Activated CD8-positive, alpha-beta memory T cell treated with anti-CD3 and anti-CD28 coated beads, Interleukin-2, amount 10 ng/mL, durations not matched to agents 7 days and 5 days (primary cell): ENCODE measurements at places on chromosomes 3 and 15.
A peak's percentile ranks its signal among the peaks of the same experiment; 100 is the strongest.

DNA sequence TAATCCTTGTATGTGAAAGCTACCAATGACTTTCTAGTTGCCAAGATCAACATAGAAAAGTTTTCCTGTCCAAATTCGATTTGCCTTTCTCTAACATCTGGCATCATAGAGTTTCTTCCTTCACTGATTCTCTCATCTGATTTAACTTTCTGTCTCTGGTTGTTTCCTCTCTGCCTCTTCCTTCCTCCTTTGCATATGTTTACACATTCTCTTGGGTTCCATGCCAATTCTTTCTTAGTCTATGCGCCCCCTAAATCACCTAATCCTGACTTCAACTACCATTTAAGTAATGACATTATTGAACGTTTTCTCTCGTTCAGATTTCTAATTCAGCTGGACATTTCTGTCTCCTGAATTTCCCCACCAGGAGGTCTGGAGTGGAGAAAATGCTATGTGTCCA, 561.9 kb upstream of the TGFBR2 start:
- DNase-seq, result no peak

DNA sequence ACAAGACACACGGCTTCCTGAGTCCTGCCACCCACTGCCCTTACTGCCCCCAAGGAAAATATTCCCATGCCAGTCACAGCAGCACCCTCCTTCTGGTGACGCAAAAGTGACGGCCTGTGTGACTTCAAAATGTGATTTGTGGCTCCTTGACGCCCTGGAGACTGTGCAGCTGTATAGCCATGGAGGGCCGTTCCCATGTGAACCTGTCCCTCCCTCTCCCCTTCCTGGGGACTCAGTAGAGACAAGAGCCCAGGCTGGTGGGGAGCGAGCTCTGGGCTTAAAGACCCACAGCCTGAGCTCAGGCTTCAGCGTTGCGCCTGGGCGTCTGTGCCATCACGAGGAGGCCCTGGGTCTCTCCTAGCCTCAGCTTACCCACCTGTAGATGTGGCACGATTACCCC, 78.2 kb downstream of the TOP2B start:
- no peak for DNase-seq

DNA sequence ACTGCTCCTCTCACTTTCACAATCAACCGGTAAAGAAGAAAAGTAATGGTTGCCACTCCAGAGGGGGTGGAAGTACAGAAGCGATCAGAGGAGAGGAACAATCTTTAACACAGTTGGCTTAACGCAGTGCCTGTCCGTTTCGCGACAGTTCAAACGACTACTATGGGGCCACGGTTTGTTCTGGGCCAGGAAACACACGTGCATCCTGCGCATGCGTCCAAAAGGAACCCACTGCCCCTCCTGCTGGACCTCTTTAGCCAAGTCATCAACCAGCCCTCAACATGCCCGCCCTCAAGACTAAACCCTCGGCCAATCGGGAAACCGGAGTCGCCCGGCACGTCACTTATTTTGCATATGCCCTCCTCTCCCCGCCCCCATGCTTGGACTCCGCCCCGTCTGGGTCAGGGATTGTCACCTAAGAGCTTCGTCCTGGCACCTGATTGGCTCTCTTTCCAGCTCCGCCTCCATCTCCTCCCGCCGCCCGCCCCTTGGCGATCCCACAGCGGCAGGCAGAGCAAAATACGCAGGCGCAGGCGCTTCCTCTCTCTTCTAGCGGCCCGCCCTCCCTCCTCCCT, 345 bp upstream of the CDV3 start:
- DNase-seq, result peak; percentile 100

DNA sequence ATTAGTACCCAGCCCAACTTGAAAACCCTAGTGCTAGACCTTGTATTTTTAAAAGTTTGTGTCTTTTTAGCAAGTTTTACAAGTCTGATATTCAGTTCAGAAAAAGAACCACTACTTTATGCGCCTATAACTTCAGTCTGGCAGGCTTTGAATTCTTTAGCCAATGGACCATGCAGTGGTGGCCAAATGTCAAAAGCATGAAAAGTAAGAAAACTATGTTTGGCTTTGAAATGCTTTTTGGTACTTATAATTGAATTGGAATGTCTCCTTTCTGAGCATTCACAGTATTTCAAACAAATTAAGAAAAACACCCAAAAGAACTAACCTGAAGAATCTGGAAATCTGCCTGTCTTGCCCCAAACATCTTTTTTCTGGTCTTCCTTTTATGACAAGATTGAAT, 12.8 kb downstream of the WDR48 start:
- DNase-seq, result no peak

- DNase-seq, result no peak
Measured at GRCh38 chr3:37456270-37456708, 281.9 kb upstream of the LRRFIP2 start.

GRCh38 chr3:57060089-57060821, at the start of gene SPATA12:
SPATA12 (plus strand) TSS chr3:57060664; CDS start chr3:57073695, 13,031 bp downstream.
- DNase-seq, result no peak

DNA sequence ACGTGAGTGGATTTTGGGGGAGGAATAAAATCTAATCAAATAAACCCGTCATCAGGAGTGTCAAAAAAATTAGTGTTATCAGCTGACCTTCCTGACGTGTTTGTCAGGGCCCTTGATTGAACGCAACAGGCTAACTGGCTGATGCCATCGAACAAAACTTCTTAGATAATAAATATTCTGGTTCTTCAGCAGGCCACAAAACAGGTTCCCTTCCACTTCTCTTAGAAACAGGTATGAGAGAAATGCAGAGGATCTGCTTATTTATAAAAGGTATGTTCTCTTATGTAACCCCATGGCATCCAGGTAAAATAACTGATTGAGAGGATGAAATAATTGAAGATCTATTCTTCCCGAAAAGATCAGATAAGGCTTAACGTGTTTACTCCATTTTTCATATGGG, 7.6 kb upstream of the LRIG1 start:
- no peak for DNase-seq

DNA sequence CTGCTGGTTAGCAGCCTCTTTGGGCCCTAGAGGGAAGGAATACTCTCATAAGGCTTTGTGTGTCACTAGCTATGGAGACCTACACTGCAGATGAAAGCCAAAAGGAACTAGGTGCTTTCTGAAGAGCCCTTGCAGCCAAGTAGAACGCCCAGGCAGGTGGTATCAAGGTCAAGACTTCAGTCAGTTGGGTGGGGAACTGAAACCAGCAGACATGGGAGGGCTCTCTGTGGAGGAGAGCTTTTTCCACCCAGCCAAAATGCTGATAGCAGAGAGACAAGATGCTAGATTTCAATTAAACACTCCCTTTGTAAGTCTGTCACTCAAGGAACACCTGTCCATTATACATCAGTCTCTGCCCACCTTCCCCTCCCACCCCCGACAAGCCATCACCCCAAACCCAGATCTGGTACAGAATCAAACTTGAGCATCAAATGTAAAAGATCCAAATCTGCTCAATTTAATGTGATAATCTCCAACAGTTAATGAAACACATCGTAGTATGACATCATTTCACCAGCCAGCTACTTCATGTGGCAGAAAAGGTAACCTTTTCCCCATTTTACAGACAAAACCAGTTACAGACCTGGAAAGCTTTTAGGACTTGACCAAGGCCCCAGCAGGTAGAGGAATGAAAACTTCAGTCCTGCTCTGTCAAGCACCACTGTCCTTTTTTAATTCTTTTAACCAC, 14.6 kb downstream of the MRPS25 start:
- no peak for DNase-seq

GRCh38 chr3:176842914-176843313, 354.4 kb downstream of the TBL1XR1 start:
- DNase-seq, result no peak

- DNase-seq, result no peak
Measured at GRCh38 chr15:82830427-82831173, 21.2 kb downstream of the WHAMM start.

GRCh38 chr15:45134682-45135604, 5.1 kb downstream of the DUOX1 start:
- no peak for DNase-seq

GRCh38 chr15:80098341-80098740, 38.9 kb downstream of the ZFAND6 start:
- no peak for DNase-seq

GRCh38 chr3:54356261-54357045, 234.1 kb downstream of the CACNA2D3 start:
- no peak for DNase-seq

GRCh38 chr3:171192176-171192854, 165.8 kb upstream of the SLC2A2 start:
- no peak for DNase-seq

DNA sequence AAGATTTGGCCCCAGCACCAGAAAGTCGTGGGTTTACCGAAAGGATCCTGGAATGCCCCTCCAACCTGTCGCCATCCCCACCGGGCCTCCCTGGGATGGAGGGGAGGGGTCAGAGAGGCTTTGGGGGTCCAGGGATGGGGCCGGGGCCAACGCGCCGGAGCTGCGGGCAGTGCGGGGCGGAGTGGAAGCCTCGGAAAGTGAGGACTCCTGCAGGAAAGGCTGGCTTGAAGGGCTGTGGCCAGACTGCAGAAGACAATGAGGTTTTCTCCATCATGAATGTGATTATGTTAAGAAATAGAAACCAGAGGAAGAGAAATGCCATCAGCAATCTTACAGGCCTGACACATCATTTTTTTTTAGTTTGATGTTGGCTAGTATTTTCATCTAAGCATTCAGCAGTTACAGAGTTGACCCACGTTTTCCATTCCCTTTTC, 738 bp downstream of the YEATS2 start:
- peak; percentile 54 for DNase-seq

DNA sequence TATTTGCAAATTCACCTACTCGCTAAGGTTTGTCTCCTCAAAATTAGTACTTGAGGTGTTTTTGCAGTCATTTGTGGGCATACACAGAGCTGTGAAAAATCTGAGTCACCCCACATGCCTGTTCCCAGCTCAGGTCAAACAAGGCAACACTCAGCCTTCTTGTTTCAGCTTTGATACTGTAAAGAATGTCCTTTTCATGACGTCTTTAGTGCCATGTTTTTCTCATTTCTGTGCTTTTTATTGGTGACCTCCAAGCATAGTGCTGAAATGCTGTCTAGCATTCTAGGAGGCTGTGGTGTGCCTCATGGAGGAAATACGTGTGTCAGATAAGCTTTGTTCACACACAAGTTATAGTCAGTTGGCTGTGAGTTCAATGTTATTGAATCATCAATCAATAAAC, 8.8 kb downstream of the CAPN3 start:
- no peak for DNase-seq

DNA sequence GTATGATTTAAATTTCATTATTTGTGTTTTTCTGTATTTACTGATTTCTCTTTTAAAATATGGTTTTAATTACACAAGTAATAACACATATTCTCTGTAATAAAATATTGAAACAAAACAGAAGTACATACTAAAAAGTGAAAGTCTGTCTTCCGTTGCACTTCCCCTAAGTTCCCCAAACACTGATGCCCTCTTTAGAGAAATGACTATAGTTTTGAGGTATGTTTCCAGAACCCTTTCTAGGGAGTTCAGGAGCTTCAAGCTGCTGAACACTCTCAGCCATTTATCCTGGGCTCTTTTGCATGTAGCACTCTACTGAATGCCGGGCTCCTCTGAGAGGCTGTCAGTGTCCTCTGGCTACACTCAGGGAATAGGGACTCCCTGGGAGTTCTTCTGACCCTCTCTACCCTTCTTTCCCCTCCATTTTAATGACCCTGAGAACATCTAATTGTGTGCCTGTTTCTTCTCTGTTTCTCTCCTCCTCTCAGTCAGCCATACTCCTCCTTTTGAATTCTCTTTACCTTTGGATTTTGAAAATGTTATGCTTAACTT, 60.4 kb upstream of the KCNAB1 start:
- DNase-seq, result no peak

GRCh38 chr3:4350789-4351163, 47.6 kb downstream of the SETMAR start:
- peak; percentile 77 for DNase-seq

GRCh38 chr15:100279446-100279845, 62.3 kb downstream of the ADAMTS17 start:
- DNase-seq, result no peak

DNA sequence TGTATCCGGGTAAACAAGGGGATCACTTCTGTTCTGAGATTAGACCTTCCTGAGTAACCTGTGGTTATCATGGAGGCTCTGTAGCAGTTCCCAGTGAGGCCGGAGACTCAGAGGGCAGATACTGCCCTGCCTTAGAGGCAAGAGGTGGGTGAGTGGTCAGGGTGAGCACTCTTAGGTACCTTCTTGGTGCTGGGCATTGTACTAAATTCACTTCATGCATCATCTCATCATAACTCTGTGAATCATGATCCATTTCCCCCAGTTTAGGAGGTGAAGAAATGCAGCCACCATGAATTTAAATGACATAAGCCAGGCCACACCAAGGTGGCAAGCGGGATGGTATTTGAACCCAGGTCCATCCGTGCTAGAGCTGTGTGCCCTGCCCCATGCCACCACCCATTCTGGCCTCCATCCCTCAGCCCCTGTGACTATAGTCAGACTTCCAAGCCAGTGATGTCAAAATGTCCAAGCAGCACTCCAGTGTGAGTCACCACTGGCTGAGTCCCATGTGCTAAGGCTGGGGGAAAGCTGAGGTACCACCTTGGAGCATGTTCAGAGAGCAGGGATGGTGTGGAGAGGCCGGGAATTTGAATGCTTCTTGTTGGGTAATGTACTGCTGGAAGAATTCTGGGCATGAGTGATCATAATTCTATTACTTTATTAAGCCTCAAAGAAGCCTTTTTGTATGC, 88.8 kb downstream of the EPHB1 start:
- no peak for DNase-seq

- DNase-seq, result no peak
Measured at GRCh38 chr15:38401701-38402100, 52.2 kb upstream of the FAM98B start.

- DNase-seq, result no peak
Measured at GRCh38 chr15:76912430-76912829, 7.3 kb upstream of the SCAPER start.

DNA sequence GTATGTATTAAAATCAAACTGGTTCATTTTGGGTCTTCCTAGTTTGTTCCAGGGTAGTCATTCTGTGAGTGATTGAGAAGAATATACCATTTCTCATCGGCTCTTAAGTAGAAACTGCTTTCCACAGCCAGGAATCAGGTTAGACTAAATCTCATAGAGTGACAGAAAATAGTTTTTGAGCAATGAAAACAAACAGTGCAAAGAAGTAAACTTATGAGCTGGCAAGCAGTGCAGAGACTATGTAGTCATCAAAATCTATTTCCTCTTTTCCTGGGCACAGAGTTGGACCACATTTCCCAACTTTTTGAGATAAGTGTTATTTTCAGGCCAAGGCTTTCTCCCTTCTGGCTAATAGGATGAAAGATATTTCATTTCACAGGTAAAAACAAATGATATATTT, 66.5 kb downstream of the UBE3A start:
- no peak for DNase-seq

DNA sequence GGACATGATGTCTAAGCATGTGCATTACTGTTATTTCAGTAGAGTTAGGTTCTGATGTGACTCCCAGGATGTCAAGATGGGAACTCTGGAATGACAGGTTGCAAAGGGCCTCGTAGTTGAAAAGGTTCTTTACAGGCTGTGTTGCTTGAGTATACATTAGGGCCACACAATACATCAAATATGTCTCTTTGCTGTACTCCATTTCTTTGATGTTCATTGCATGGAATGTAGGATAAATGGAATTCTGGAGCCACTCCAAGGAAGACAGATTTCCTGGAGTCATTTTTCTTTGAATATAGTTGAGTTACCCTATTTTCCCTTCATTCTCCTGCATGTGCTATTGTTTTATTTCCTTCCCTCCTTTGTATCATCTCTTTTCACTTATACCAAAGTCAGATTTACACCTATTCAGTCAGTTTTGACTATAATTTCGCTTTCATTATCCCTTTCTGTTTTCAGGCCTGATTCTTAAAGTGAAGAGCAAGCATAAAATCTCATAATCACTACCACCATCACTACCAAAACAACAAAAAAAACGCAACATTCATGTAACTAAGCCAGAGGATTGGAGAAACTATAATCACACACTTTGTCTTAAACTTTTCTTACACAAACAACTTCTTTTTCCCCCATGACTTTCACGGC, 61.2 kb upstream of the PTX3 start:
- no peak for DNase-seq
